NCI-H774 (cell line): ENCODE measurements at places on chromosomes 16 and 17.

- no peak for DNase-seq
These were observed 5.9 kb downstream of the SLC38A7 start for GRCh38 chr16:58678716-58679115.

DNA sequence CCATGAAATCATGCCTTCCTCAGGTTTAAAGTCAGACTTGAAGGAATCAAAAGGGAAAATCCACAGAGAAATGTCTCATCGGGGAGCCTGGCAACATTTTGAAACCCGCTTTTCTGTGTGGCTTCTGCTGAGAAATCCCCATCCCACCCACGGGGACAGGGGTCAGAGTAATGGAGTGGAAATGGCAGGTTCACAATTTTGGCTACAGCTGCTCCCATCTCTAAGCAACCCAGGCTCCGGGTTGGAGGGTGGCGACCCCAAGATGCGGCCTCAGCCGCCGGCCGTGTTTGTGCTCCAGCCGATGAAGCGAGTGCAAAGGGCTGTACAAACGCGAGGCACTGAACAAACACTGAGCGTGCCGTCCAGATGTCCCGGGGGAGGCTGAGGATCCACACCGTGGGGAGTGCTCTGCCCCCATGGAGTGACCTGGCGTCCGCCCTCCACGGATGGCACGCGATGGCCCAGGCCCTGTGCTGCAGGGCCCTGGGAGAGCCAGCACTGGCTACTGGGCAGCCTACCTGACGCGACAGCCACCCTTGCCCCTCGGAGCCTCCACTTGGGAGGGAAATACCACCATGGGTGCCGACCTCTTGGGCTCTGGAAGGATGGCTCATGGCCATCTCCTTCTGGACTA, 22.2 kb downstream of the SLC43A2 start:
- no peak for DNase-seq

- no peak for DNase-seq
These were observed 30.1 kb downstream of the VPS35 start for GRCh38 chr16:46658925-46659324.

DNA sequence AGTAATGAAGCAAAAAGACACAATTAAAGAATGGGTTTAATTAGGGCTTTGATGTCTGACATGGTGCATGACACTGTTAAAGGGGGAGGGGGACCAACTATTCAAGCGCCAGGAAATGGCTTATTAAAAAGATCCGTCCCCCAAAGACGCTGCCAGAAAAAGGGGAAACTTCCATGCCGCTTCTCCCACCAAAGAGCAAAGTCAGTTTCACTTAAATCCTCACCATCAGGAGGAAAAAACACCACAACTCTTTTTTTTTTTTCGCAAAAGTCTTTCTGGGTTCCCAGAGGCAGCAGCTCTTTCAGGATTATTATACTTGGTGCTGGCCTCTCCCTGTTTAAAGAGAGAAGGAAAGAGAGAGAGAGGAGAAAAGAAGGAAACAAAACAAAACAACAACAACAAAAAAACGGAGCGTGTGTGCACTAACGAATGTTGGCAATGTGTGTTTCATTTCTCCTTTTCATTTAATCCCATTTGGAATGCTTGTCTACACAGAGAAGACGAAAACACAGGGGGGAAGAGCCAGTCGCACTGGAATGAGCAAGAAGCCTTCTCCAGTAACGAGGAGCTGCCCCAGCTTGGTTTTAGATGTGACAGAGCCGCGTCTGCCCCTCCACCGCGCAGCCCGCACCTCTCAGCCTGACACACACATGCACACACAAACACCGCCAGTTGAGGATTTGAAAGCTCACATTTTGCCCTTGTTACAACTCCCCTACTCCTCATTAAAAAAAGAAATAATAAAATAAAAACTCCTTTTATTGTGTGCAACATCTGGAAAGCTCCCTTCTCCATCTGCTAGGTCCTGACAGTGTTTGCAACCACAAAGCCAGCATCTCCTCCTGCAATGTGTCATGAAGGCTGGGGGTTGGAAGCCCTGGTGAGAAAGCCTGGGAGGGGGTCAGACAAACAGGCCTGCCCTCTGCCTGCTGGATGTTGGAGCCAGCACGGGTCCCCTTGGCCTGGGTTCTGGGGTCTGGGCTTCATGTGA, 32.7 kb upstream of the AXIN2 start:
- no peak for DNase-seq

DNA sequence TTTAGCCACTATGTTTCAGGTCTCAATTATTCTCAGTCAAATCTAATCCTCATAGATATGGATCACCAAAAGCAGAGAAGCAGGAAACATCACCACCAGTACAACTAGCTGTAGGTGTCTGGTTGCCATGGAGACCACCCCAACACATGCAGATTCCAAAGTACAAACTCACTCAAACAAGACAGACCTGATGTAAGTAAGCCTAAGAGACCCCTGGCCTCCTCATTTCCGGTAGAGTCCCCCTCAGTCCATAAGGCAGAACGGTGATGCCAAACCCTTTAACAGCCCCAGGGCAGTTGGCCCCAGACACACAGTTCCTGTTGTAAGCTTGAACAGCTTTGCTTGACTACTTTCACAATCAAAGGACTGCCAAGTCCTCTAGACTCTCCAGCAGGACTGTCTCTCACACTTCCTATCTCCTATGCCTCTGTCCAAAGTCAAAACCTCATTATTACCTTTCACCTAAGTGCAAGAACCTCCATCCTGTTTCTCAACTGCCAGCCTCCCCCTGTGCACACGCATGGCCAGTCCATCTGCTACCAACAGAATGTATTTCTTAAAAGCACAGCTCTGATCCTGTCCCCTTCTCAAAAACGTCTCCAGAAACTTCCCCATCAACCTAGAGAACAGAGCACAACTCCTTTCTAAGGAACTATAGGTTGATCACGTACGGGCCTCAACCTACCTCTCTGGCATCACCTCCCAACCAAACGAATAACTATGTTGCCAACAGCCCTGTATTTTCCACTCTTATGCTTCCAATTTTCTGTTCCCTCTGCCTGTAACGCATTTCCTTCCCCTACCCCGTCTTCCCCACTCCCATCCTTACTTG, 23.9 kb downstream of the SLC39A11 start:
- no peak for DNase-seq

- no peak for DNase-seq
These were observed 471.9 kb downstream of the PMP22 start for GRCh38 chr17:14793237-14793636.

DNA sequence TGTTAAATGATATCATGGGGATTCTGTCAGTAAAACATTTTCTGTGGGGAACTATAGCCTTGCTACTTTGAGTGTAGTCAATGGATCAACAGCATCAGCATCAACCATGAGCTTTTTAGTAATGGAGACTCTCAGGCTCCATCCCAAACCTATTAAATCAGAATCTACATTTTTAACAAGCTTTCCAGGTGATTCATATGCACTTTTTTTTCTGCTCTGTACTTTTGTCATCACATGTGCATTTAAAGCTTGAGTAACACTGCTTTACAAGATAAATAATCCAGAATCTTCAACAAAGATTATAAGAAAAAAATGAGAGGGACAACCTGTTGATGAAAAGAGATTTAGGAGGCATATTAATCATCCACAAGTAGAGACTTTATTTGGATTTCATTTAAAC, 23.5 kb downstream of the NUP93 start:
- DNase-seq = no peak

- no peak for DNase-seq
These were observed 113.9 kb upstream of the ADAMTS18 start for GRCh38 chr16:77548766-77549165.

DNA sequence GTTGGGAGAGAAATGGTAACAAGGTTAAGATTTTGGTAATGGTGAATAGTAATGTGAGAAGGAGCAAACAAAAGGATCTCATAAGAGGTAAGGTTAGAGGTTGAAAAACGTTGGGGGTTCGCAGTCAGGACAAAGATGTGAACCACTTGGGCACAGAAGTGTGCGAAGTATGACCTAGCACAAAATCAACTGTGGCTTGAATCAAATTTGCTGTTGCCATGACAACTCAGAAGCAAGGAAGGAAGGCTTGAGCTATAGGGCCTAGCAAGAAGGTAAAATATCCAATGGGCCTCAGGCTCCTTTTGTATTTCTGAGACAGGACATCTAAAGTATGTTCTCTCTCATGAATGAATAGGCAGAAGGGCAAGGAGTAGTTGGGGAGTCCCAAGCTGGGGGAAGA, 24.5 kb upstream of the TEKT1 start:
- no peak for DNase-seq

DNA sequence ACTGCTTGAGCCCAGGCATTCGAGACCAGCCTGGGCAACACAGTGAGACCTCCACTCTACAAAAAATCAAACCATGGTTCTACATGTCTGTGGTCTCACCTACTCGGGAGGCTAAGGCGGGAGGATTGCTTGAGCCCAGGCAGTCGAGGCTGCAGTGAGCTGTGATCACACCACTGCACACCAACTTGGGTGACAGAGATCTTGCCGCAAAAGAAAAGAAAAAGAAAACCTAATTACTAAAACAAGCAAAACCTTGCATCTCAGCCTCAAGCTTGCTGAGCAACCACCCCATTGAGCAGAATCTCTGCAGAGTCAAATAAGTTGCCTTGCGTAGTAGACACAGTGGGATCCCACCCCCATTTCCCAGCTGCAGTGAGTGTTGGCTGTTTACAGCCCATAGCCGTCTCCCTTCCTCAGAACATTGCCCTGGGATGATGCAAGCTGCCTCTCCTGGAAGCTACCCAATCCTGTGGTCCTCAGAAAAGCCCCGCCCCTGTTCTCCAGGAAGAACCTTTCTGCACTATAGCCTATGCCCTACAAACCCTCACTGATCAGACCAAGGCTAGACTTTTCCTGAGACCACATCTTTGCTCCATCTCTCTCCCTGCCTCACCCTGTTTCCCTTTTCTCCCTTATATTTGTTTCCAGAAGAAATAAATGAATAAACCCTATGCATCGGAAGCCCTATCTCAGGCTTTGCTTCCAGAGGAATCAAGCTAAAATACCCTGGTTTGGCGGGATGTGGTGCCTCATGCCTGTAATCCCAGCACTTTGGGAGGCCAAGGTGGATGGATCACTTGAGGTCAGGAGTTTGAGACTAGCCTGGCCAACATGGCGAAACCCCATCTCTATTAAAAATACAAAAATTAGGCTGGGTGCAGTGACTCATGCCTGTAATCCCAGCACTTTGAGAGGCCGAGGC, 16.7 kb upstream of the ERN2 start:
- DNase-seq = no peak

DNA sequence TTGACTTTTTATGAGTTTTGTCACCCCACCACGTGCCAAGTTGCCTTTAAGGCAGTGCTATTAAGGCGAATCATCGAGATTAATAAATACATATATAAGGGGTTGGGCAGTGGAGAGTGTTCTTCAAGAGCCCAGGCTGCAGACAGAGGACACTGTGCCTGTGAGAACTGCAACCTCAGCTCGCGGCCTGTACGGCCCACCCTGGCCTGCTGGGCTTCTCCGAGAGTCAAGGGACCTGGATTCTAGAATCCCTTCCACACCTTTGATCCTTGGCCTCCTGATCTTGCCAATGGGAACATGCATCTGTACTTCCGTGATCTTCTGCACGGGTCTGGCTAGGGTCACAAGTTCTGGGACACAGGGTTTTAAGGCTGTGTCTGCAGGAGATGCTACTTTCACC, 54.5 kb downstream of the IRX5 start:
- no peak for DNase-seq

DNA sequence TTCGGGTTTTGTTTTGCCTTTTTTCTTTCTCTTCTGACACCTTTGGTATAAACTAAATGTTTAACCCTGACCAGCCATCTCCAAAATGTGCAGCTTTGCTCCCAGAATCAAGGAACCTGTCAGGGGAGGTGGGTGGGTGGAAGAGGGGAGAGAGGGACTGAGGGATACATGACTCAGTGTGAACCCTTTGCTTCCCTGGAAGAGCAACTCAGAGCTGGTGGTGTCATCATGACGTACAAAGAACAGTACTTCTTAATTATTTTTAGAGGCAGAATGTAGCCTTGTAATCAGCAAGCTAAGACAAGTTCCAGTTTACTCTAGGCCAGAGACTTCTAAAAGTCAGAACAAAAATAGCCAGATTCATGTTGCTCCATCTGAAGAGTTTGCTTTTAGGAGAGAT, 119.6 kb upstream of the HAS3 start:
- DNase-seq = no peak

GRCh38 chr16:89401641-89402445, 88.5 kb downstream of the ANKRD11 start:
- DNase-seq = no peak

DNA sequence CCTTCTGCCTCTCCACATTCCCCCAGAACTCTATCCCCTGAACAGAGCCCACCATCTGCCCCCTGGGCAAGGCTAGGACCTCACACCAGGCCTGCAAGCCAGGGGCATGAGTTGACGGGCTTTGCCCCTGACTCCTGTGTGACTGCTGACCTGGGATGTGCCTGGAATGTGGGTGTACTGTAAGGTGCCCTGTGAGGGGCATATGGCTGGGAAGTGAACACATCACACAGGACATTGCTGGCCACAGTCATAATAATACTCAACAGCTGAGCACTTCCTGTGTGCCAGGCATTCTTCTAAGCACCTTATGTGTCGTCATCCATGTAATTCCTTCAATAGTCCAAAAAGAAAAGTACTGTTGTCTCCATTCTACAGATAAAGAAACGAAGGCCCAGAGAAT, 13.3 kb downstream of the CES4A start:
- DNase-seq = no peak
